ENCODE measurements at places on chromosomes 6 and 20. TPM values are rescaled to one million over a fixed set of nuclear protein-coding genes. Genes with fewer than 3 reads are reported as not detected.

Gene ELOVL2
- 1.4 TPM for total RNA-seq

DNA sequence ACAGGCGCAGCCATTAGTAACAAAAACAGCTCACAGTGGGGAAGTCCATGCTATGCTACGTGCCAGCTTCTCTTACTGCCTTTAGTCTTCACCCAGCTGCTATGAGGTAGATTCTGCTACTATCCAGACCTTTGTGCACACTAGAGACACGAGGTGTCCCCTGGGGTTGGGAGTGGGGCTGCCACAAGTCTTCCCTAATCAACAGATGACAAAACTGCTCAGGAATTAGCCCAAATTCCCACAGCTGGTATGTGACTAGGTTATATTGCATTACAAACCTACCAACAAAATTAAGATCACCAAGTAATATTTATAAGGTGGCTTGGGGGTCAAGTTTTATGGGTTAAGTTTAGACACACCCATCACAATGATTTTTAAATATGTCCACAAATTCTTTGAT lies 63.3 kb downstream of the PSMB1 start:
- DNase-seq, result no peak

DNA sequence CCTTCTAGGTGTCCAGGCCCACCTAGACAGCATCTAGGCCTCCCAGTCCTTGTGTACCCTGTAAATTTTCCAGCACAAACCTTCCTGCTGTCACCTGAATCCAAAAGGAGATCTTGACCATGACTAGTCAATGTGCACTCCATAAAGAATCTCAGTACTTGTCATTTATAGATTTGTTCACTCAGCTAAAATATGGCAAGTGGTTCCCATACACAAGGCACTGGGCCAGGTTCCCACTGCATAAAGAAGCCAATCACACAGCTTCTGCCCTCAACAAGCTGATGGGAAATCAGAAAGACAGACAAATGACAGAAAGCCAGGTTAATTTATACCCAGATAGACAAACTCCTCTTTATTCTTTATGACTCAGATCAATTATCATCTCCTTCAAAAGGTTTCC lies 526.8 kb downstream of the CD83 start:
- no peak for DNase-seq

DNA sequence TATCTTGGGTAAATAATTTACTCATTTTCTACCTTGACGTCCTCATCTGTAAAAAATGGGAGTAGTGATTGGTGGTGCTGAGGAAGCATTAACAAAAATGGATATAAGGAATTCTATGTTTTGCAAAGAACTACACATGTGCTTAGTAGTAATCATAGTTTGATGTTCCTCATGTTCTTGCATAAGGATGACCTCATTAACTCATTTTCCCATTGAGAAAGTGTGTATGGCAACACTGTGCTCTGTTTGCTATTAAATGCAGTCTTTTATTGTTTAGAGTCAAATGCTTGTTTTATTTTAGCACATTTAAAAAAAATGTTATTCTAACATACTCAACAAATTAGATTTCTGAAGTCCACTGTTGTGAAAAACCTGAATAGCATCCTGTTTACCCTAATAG lies 211.2 kb upstream of the RSPO3 start:
- DNase-seq, result no peak

- DNase-seq, result peak; percentile 55
Measured at GRCh38 chr6:143279385-143279784, 171.1 kb downstream of the ADAT2 start.

DNA sequence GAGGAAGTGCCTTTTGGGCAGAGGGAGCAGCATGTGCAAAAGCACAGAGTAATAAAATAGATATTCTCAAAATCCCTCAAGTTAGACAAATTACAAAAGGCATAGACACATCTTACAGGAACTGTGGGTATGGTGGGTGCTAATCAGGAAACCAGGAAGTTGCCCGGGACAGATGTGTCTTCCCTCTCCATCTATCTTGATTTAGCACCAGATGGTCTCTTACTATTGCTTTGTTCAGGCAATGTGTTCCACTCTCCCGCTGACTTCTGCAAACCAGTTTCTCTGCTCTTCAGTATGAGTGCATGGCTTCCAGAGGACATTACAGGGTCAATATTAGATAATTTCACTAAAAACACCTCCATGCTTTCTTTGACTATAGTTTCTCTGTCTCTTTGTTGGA lies 13.2 kb downstream of the CITED2 start:
- DNase-seq, result no peak
